AG08396 (cell line): ENCODE measurements at places on chromosomes 13 and 19.
A peak's percentile ranks its signal among the peaks of the same experiment; 100 is the strongest.

DNA sequence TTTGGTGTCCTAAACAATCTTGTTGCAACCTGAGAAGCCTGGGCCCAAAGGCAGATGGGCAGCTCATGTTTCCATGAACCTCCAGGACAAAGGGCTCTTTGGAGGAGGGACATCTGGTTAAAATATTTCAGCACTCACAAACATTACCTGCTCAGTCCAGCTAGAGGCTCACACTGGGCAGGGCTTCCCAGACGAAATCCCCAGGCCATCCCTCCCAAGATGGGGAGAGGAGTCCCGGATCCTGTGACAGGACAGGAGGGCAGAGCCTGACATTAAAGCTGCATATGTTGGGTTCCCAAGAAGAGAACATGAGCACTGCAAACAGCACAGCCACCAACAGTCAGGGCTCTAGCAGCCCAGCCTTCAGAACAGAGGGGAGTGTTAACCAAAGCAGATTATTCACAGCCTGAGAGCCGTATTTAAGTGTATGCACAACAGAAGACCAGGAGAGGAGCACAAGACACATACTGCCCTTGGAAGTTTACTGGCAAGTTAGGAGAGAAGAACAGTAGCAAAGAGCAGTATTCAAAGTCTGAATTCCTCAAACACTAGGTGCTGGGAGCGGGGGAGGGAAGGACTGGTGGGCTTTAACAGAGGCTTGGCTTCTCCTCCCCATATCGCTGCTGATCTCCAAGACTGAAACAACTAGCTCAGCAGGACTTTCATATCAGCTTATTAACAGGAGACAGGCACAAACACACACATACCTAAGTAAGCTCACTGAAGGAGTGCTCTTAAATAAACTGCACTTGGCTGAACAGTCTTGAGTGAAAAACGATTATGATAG is 12.3 kb downstream of the ATP7B start:
- DNase-seq = no peak

DNA sequence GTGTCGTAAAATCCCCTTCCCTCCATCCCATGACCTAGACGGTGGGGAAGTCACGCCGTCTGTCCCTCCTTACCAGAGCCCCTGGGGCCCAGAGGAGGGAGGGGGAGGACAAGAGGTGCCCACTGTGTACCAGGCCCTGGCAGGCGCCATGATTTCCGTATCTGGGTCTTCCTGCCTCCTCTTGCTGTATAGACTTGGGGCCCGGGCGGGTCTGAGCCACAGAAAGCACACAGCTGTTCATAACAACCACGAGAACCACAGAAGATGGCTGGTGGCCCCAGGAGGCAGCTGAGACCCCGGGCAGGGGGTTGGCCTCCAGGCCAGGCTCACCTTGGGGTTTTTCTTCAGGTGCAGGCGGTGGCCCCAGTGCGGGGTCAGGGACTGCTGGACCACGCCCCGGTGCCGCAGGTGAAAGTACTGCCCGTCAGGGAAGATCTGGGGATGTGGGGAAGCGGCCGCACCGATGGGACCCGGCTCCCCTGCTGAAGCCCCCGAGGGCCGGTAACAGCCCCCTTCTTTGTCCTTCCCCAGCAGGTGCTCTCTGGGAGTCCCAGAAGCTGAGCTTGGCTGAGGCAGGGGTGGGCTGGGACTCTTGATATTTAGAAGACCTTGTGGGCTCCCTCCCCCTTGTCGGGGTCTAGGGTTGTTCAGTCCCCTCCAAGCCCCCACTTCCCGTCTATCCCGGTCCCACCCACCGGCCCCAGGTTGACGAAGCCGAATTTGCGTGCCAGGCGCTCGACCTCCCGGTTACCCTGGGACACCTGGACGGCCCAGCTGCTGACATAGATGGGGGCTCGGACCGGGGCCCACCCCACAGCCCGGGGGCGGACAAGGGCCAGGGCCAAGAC is 463 bp downstream of the PCSK4 start:
- DNase-seq = no peak

GRCh38 chr13:80033951-80034350 is 307.0 kb downstream of the SPRY2 start:
- DNase-seq = no peak

GRCh38 chr13:55302568-55302967 is 1838.2 kb upstream of the PRR20A start:
- DNase-seq = no peak

- DNase-seq = no peak
These were observed 889 bp downstream of the GTF2F2 start for GRCh38 chr13:45120967-45121831.

DNA sequence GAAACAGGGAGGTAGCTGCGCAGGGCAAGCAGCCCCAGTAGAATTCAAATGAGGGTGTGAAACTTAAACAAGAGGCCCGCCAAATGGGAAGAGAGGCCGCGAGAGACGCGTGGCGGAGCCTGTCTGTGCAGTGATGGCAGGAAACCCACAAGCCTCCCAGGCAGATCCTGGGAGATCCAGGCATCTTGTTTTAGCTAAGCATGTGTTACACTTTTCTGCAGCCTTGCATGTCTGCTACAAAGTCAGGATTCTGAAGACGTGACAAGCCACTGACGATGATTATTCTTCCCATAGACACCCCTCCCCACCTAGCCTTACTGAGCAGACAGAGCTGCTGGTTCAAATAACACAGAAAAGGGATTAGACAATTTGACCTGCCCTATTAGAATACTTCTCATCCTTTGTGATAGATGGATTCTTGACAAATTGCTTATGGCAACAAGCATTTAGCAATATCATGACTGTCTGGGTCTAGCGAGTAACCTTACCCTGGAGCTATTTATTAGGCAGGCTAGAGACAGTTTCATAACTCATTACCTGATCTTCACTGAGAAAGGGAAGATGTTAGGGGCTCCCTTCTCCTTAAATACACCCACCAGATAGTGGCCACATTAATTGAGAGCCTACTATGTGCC is 185.2 kb upstream of the IRS2 start:
- no peak for DNase-seq

DNA sequence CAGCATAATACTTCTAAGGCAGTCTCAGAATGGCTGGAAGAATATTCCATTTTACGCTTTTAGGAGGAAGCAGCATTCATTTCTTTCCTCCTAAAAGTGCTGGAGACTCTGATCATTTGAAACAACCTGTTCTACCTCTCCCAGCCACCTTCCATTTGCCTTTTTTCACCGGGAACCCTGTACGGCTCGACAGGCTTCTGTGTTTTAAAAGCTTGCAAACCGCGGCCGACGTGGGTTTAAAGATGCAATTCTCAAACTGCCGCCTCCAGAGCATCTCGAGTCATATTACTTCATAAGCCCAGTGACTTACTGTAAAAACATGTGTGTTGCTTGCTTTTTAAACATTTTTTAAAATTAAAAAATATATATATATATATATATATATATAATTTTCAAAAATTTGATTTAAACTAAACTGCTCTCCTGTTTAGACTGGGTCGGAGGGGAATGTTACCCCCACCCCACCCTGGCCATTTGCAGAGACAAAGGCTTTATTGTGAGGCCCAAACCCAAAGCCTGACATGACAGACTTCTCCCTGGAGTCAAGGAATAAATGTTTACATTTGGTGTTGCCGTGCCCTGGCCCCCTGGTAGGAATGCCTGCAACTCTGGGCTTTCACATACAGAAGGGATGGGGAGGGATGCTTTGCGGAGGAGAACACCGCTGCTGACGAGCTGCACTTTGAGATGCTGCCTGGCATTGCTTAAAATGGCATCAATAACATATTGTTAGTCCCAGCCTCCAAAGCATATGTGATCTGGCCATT is 30.4 kb downstream of the ZNF536 start:
- DNase-seq = no peak

GRCh38 chr13:95228130-95228529 is 73.1 kb downstream of the ABCC4 start:
- DNase-seq = no peak

DNA sequence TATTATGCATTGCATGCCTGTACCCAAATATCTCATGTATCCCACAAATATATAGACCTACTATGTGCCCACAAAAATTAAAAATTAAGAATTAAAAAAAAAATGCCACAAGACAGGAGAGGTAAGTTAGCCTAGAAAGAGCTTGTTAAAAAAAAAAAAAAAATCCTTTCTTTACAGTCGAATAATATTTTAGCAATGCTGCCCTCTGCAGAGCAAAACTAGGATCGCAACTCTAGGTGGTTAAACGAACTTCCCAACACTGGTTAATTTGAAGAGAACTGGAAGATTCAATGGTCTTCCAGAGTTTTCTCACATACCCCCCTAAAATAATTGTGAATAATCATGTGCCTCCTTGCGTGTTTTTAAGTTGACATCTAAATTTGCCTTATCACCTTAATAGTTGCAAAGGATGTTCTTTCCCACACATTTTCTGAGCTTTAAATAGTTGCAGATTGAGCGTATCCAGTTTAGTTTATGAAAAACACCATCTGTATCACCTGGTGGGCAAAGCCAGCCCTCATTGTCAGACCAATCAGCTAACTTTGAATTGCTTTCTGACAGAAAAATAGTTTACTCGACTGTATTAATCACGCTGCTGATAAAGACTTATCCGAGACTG is 47.4 kb upstream of the RCBTB2 start:
- DNase-seq = peak; percentile 26

DNA sequence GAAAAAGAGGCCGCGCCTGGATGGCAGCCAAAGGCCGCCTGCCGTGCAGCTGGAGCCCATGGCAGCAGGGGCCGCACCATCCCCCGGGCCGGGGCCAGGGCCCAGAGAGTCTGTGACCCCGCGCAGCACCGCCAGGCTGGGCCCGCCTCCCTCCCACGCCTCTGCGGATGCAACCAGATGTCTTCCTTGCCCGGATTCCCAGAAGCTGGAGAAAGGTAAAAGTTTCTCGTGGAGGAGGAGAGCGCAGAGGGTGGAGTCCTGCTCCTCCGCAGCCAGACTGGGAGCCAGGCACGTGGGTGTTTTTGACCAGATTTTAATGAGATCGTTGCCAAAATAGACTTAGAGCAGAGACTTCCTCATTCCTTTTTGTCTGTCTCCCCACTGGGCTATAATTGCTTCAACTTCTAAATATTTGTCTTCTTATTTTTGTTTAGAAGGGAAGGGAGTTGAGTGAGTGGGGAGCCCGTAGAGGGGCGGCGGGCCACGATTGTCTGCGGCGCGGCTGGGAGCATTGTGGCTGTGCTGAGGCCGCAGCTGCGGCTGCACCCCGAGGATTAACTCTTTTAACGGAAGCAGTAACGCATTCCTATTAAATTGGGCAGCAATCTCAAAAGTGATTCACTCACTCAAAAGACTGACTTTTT is 22.8 kb upstream of the NDUFS7 start:
- DNase-seq = peak; percentile 84

GRCh38 chr13:97257800-97258799 is 36.0 kb downstream of the MBNL2 start:
- peak; percentile 55 for DNase-seq

GRCh38 chr19:18278521-18279265 is 2.7 kb downstream of the JUND start:
- DNase-seq = no peak

DNA sequence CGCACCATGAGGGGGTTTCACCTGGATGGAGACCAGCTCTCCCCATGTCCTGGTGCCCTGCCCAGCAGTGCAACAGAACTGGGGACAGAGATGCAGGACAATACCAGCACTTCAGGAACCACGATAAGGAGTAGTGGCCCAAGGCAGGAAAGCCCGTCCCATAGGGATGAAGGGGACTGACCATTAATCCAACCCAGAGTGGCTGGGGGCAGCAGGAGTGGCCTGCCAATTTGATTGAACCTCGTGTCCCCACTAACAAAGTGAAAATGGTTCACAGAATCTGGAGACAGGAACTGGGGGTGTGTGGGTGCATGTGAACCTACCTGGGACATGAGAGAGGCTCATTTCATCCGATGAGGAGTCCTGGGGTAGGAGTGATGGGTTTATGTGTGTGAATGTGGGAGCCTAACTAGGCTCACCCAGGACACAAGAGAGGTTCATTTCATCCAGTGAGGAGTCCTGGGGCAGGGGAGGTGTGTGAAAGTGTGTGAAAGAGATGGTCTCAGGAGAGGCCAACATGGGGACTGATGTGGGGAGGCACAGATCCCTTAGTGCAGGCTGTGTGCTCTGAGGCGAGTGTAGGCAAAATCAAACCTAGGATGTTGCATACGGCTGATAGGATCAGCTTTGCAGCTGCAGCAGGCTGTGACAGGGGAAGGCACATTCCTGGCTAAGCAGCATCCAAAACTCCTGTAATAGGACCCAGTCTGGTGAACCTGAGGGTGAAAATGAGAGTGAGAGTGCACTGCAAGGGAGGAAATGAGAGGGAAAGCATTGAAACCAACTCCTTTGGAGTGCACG is 98.2 kb downstream of the ZNF429 start:
- no peak for DNase-seq

DNA sequence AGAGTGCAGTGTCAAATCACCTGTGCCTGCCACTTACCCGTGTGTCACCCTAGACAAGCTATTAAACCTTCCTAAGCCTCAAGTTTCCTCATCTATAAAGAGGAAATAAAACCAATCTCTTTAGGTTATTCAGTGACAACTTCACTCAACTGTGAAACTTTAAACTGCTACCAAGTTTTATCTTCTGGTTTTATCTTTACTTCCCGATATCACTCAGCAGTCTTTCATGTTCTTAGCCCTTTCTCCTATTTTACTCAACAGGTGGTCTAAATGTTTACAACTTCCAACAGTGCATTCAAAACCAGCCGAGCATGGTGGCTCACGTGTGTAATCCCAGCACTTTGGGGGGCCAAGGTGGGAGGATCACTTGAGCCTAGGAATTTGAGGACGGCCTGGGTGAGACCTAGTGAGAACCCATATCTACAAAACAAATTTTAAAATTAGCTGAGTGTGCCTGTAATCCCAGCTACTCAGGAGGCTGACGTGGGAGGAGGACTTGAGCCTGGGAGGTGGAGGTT is 59.6 kb downstream of the GPALPP1 start:
- DNase-seq = no peak

GRCh38 chr19:51082611-51083010 is at the start of gene KLK14:
TSS of gene KLK14 (minus strand) at chr19:51082887. CDS start at chr19:51082614, 273 bp downstream.
- DNase-seq = no peak

DNA sequence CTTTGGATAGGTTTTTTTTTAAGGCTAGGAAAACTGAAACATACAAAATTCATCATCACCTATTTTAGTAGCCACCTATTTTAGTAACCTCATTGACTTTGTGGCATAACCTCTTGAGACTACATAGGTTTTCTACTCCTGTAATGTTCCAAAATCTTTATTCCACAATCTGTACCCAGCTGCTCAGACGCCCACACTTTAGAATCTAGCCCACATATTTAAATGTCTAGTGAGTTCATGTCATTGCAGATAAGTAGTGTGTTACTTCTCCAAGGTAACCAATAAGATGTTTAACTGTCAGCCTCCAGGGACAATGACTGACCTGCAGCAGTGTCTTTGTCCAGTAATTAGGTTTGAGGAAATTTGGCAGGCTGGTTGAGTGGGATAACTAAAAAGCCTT is 330.2 kb downstream of the MZT1 start:
- DNase-seq = no peak

GRCh38 chr13:22883956-22884355 is 296.8 kb upstream of the SGCG start:
- no peak for DNase-seq
